GM06990 (cell line): ENCODE measurements at places on chromosomes 11 and 22.

GRCh38 chr11:75896843-75897419 lies 81.9 kb downstream of the UVRAG start:
- no peak for DNase-seq

DNA sequence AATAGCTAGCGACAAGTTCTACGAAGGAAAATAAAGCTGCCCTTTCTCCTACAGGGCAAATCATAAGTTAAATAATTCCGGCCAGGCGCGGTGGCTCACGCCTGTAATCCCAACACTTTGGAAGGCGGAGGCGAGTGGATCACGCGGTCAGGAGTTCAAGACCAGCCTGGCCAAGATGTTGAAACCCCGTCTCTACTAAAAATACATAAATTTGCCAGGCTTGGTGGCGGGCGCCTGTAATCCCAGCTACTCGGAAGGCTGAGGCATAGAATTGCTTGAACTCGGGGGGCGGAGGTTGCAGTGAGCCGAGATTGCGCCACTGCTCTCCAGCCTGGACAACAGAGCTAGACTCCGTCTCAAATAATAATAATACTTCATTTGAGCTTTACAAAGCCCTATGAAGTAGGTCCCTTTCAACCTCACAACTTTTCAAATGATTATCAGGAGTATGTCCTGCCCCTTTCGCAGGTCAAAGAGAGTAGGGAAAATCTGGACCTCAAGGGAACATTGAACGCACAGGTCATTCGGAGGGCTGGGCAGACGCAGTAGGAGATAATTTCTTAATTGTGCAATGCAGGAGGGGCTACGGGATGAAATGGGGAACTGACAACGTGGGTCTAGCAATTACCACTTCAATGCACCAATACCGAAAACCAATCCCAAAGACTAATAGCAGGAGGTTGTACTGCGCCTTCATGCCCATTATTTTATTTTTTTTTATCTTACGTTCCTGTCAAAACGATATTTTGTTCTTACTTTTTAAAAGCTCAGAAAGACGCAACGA lies 590 bp downstream of the COMMD9 start:
- DNase-seq: no peak

- DNase-seq: no peak
These were observed 28.8 kb downstream of the TSPAN4 start for GRCh38 chr11:871472-871871.

GRCh38 chr11:64989416-64989815 lies 7.4 kb downstream of the BATF2 start:
- no peak for DNase-seq

- DNase-seq: no peak
These were observed 3.8 kb downstream of the FLI1 start for GRCh38 chr11:128697645-128698174.

- no peak for DNase-seq
These were observed 7.2 kb upstream of the NIPSNAP1 start for GRCh38 chr22:29587938-29588699.

GRCh38 chr11:110100476-110101240 lies 7.5 kb downstream of the ZC3H12C start:
- no peak for DNase-seq
